ENCODE measurements at places on chromosomes 3 and 15.
A peak's percentile ranks its signal among the peaks of the same experiment; 100 is the strongest.

DNA sequence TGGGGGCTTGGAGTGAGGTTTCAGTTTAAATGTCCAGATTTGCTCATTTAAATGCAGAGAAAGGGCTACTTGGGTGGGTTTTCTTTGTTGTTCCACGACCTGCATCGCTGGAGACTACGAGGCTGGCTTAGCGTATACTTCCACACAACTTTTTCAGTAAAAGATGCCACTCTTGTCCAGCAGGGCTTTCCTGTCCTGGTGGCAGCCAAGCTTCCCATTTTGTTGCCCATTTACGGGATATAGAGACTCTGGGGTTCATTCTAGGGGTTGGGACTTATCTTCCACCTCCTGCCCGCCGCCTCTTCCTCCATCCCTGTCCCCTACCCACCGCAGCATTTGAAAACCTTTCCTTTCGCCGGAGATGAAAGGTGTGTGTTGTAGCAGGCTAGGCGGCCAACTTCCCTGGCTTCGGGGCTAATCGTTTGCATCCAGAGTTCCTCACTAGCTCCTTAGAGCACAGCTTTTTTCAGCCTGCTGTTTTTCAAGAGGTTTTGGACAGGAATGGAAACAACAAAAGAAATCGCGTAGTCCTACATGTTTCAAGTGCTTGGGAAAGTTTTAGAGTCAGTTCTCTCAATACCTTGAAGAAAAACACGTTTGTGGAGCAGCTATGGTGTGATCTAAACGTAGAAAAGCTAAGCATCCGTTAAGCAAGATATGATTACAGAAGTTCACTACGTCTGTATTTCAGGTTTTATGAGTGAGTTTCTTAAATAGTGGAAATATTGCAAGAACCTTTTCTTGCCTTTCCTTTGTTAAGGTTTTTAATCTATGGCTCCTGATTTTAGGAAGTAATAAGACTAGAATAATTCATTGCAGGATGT, 843 bp downstream of the CHRNA5 start:
- no peak for DNase-seq

GRCh38 chr15:78242128-78242527, 7.8 kb upstream of the ACSBG1 start:
- DNase-seq: peak; percentile 53

GRCh38 chr15:63915873-63916771, 82.4 kb upstream of the HERC1 start:
- DNase-seq: no peak

GRCh38 chr3:8657804-8658305, 13.3 kb upstream of the SSUH2 start:
- DNase-seq: no peak

GRCh38 chr3:39208463-39209055, 16.2 kb upstream of the XIRP1 start:
- DNase-seq: no peak

DNA sequence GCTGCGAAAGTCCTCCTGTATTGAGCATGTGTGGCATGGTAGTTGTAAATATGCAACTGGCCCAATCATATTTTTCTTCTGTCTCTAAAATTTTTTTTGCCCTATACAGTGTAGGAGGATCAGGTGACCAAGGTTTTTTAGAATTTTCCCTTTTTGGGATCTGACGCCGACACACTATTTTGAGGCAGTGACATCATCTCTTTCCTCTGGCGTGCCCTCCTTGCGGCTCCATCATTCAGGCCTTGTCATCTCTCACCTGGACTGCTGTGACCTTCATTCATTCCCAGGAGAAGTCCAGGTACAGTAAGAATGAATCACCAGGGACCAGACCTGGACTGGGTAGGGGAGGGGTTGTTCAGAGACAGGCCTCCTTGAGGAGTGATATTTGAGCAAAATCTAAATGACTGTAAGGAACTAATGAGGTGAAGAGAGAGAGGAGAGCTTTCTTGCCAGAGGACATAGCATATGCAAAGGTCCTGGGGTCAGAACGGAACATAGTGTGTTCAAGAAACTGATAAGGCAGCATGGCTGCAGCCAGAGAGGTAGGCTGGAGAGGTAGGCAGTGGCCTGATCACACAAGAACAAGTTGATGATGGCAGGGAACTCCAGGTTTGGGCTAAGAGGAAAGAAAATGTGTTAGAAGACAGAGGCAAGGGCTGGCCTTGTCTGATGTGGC, 38.7 kb downstream of the ARNT2 start:
- no peak for DNase-seq

- DNase-seq: no peak
These were observed 47.0 kb upstream of the FSTL1 start for GRCh38 chr3:120497818-120498217.

All from posterior cingulate gyrus (tissue), 11 donors.